ENCODE measurements at places on chromosomes 12 and 14.

- DNase-seq, result no peak
Observed at GRCh38 chr12:31246470-31246850, 79.5 kb downstream of the SINHCAF start.

DNA sequence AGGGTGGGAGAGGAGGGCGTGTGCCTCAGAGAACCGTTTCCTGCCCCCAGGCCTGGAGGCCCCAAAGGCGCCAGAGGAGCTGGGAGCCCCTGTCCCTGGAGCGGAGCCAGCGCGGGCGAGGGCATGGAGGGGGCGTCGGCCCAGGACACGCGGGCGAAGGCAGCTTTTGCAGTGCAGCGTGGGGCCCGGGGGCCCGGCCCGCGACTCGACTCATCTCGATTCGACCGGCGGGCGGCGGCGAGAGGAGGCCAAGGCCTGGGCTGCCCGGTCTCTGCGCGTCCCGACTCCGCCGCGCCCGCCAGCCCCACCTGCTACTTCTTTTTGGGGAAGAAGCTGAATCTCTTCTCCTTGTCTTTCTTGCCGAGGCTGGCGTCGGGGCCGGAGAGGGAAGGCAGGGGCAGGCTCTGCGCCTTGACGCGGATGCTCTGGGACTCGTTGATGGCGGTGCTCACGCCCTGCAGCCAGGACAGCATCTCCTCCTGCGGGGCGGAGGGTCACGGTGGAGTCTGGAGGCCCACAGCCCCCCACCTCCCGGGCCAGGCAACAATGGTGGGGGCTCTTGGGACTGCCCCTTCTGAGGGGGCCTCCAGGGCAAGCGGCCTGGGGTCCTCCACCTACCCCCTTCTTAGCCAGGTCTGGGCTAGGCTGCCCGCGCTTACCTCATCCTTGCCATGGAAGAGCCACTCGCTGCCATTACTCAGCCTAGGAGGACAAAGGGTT is 44.9 kb downstream of the PLEKHG3 start:
- no peak for DNase-seq

GRCh38 chr12:108635201-108635996 is 1.7 kb upstream of the SELPLG start:
- peak; percentile 40 for DNase-seq

DNA sequence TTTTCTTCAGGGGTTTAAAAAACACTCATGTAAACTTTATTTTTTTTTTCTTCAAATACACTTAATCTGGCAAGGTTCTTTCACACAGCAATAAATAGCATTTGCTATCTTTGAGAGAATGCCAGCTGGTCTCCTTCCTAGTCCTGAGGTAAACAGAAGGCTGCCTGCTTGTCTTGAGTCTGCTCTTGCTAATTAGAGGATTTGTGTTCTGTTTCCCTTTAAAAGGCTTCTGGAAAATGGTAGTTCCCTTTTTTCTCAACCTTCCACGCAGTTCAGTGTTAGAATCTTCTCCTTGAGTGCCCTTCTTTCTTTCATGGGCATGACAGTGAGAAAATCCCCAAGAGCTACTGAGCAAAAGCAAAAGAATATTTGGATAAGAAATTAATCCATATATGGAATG is 92.3 kb upstream of the DCN start:
- DNase-seq, result no peak

DNA sequence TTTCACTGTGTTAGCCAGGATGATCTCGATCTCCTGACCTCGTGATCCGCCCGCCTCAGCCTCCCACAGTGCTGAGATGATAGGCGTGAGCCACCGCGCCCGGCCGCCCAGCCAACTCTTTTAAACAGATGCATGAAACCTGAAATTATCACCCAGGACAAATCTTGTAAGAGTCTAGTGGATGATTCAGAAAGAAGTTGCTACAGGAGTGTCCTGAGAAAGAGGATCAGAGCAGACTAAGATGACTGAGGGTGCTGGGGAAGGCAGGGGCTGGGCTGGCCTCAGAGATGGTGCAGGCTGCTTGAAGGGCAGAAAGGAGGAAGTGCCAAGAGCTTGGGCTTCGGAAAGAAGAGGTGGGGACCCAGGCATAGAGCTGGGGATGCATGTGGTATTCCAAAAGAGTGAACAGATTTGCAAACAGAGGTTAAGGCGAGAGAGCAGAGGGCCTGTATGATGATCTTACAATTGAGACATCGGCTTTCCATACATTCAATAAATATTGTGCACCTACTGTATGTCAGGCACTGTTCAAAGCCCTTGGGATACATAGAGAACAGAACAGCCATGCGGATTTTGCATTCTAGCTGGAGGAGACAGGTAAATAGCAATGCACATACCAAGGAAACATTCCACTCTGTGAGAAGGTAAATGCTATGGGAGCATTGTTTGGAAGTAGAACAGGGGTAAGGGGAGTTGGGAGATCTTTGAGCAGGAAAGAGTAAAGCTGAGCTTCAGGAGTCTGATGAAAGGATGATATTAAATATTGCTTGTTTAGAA is 7.4 kb upstream of the CD9 start:
- no peak for DNase-seq

- no peak for DNase-seq
Observed at GRCh38 chr14:37051153-37051552, 121.3 kb downstream of the SLC25A21 start.

DNA sequence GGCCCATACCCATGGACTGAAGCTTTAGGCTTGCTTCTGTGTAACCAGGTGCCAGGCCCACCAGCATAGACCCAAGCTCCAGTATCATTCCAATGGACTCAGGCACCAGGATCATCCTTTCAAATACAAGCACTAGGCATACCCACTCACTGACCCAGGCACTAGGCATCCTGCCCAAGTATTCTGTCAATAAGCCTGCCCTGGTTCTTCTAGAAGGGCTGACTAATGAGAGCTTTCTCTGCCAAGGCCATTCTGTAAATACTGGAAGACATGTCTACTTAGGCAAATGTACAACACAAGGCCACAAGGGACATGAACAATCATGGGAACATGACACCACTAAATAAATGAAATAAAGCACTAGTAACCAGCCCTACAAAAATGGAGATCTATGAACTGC is 352.2 kb downstream of the FSCB start:
- DNase-seq, result no peak

DNA sequence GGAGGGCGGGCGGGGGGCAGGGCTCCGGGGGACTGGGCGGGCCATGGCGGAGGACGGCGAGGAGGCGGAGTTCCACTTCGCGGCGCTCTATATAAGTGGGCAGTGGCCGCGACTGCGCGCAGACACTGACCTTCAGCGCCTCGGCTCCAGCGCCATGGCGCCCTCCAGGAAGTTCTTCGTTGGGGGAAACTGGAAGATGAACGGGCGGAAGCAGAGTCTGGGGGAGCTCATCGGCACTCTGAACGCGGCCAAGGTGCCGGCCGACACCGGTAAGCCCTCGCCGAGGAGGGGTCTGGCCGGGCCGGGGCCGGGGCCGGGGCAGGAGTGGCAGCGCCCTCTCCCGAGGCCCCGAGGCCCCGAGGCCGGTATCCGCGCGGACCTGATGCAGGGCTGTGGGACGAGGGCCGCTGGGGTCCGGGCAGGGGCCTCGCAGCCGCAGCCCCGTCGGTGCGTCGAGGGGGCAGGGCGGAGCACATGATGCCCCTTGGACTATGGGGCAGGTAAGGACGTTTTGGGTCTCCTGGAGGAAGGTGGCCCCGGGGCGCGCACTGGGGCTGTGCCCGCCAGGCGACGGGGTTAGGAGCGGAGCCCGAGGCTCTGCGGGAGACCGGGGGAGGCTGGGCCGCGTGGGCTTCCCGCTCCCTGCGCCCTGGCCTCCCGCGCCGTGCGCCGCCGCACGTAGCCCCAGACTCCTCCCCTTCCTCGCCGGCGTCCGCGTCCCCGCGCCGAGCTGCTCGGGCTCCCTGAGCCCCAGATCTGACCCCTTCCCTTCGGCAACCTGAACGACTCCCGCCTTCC is at the start of gene TPI1:
TSS of gene TPI1 (plus strand) at position 119 of the 798 bp plus-strand sequence. CDS start at position 155, 36 bp downstream.
- DNase-seq, result peak; percentile 74

DNA sequence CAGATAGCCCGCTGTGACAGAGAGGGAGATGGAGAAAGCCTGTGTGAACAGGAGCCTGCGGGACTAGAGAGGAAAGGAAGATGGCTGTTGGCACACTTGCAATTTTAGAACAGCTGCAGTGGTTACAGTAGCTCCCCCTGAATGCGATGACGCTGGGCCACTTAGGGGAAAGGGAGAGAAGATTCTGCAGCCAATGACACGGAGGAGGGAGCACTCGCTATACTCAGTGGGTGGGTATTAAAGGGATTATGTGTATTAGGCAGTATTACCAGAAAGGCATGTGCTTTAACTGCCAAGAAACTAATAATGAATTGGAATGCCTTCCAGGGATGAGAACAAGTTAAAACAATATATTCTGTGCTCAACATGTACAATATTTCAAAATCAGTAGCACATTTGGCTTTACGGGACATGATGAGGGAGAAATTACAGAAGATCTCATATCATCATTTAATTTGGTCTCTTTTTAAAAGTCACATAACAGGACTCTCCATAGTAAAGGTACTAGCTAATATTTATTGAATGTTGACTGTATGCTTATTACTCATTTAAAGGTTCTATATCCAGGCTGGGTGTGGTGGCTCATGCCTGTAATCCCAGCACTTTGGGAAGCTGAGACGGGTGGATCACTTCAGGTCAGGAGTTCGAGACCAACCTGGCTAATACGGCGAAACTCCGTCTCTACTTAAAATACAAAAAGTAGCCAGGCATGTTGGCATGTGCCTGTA is 35.9 kb upstream of the FOS start:
- DNase-seq, result peak; percentile 71

DNA sequence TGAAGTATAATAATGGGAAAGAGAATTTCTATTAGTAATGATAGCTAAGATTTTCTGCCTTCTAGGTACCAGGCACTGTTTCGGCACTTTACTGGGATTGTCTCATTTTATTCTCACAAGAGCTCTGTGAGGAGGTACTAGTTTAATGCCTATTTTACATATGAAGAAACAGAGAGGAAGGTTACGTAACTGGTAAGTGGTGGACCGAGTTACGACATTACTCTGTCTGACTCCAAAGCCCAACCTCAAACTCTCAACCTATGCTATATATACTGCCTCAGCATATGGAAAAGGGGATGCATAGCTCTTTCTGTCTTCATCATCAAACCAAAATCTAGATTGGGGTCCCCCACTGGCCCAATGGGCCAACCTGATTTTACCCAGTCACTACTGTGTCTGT is 133.5 kb downstream of the KTN1 start:
- no peak for DNase-seq

GRCh38 chr12:1584326-1584725 is 10.1 kb downstream of the FBXL14 start:
- no peak for DNase-seq

DNA sequence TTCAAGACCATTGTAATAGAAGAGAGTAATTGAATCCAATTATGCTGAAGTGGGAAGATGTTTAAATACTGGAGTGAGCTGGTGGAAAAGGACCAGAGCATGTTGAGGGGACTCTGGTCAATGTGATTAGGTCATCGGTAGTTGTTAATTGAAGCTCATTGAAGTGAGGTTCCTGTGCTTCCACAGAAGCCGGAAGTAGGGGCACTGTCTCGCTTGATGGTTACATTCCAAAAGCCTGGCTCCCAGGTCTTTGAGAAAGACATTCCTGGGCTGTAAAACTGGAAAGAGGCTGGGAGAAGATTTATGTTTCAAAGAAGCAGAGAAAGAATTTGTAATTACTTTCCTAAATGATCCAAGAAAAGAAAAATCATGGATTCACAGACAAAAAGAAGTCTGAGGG is 12.3 kb upstream of the CLECL1 start:
- no peak for DNase-seq

- peak; percentile 71 for DNase-seq
Observed at GRCh38 chr14:23154964-23155587, 28.4 kb downstream of the SLC7A8 start.

- peak; percentile 85 for DNase-seq
Observed at GRCh38 chr12:124422570-124423523, 128.0 kb downstream of the RFLNA start.

GRCh38 chr12:42766754-42767153 is 177.2 kb upstream of the PRICKLE1 start:
- DNase-seq, result no peak

DNA sequence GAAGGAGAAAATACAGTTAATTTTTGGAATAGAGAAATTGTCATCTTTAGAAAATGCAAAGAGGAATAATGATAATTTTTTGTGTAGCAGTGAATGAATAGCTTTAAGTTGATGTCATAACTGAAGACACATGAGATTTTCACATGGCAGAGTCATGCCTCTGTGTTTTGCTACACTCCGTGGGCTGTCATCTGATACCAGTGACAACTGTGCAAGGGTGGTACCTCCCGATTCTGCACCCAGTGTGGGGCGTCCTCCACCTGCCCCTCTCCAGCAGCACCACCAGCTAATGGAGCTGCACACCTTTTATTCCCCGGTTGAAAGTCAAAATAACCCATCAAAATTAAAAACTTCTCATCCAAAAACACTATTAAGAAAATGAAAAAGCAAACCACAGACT is 47.2 kb downstream of the ANKRD9 start:
- DNase-seq, result no peak

DNA sequence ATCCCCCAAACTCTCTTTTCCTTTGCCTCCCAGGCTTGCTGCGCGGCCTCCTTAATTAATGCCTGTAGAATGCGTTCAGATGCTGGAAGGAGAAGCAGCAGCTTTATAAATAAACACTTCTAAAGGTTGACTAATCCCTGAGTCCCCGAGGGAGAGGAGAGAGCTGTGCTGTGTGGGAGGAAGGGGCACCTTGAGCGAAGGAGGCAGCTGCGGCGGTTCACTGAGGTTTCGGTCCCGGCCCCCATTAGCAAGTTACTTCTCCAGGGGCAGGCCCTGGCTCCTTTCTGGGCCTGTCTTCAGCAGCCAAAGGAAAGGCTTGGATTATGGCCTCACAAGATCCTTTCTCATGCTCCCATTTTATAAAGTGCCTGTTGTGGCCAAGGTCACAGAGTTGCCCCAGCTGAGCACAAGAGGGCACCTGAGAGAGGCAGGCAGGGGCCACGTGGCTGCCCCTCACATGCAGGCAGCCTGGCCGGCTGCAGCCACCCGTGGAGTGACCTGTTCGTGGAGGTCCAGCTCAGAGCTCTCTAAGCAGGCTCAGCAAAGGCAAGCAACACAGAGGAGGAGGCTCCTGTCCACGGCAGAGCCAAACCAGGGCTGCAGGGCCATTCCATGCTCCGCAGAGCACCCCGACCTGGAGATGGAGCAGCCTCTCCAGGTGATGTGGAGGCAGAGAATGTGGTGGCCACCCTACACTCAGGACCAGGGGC is 15.0 kb upstream of the CACNA2D4 start:
- DNase-seq, result no peak

- DNase-seq, result no peak
Observed at GRCh38 chr14:32666308-32666707, 272.4 kb upstream of the NPAS3 start.

Data from DMS79 treated with DMSO at 0.1 percent for 48 hours (cell line).